ENCODE measurements at places on chromosomes 7 and 10.

GRCh38 chr7:610531-611280 lies 91.1 kb upstream of the PDGFA start:
- DNase-seq, result no peak

- DNase-seq, result peak; percentile 23
Observed at GRCh38 chr7:19713676-19714075, 4.8 kb upstream of the POLR1F start.

- no peak for DNase-seq
Observed at GRCh38 chr10:34396663-34397062, 418.4 kb downstream of the PARD3 start.

GRCh38 chr10:49735848-49736563 lies 26.1 kb downstream of the OGDHL start:
- DNase-seq, result no peak

DNA sequence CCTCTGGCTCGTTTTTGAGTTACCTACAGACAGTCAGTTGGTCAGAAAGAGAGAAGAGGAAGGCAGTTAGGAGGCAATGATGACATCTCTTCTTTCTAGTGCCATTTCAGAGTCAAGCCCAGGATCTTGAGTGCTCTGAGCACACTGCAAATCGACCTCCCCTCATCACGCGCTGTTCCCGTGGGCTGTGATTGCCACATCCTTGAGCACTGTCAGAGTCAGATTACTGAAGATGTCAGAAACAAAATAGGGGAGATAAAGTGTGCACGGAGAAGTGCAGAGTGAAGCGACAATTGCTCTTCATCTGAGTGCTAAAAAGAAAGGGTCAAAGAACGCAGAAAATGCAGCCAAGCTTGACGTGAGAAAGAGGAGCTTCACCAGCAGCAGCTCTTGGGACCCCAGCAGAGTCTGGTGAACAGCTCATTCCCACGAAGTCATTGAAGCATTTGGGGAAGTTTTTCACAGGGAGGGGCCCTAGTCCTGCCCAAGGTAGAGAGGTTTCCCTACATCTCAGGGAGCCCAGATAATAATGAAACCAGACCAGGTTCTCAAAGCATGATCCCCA lies 661.7 kb upstream of the AUTS2 start:
- DNase-seq, result no peak

- no peak for DNase-seq
Observed at GRCh38 chr10:74227697-74228424, 76.8 kb downstream of the ADK start.

DNA sequence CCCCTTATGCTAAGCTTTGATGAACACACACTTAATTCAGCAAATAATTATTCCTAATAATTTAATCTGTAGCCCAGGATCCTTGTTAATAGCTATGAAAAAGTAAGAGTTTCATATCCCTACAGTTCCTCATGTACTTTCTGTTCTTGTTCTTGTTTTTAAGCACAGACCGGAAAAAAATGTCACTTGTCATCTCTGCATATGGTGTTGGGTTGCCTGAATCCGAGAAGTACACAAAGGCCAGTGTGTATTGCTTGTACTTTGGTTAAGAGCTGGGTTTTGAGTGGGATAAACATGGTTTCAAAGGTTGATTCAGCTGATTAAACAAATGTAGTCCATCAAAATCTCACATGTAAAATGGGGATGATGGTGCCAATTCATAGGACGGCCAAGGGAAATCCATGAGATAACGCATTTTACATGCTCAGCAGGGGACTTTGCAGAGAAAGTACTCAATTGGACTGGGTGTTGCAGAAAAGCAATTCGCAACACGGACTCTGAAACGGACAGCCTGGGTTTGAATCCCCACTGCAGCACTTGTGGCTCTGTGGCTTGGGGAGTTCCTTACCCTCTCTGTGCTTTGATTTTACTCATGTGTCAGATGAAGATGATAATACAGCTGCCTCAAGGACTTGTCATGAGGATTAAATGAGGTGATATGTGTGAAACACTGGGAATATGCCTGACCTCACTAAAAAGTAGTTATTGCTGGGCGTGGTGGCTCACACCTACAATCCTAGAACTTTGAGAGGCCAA lies 71.7 kb downstream of the MAP3K8 start:
- no peak for DNase-seq

GRCh38 chr7:46368871-46369270 lies 447.8 kb upstream of the IGFBP3 start:
- no peak for DNase-seq
